Stimulated activated CD8-positive, alpha-beta memory T cell treated with anti-CD3 and anti-CD28 coated beads, Interleukin-4, amount 100 ng/mL, for 24 hours (primary cell): ENCODE measurements at places on chromosomes 6 and 20.

DNA sequence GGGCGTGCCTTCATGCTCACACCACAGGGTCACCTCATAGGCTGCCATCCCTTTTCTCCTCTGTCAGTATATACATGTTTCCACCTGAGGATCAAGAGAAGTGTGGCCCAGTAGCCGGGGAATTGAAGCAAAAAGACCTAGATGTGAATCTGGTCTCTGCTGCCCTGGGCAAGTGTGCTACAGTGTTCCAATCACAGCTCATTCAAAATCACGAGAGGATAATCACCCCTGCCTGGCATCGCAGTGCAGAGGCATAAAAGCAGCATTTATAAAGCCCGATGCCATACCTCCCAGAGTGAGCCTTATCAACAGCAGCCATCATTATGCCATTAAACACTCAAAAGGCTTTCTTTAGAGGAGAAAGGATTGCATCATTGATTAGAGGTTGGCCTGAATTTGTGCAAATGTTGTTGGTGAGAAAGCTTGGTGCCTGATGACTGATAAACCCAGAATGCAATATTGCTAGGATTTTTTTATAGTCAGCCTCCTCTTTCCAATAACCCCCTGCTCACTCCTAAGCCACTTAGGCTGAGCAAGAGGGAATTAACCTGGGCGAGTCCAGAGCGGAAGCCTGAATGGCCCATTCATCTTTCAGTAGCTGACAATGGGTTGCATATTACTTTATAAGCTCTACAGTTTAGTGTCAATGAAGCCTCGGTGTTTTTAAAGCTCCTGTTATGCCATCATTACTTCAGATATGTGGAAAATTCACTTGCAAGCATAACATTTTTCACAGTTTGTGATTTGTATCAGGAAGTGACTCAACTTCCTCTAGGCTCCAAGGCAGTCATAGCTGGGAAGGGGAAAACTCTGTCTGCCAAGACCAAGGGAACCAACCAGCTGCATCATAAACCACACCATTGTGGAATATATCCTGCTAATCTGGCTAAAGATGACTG is 92.5 kb upstream of the NXT1 start:
- no peak for DNase-seq

DNA sequence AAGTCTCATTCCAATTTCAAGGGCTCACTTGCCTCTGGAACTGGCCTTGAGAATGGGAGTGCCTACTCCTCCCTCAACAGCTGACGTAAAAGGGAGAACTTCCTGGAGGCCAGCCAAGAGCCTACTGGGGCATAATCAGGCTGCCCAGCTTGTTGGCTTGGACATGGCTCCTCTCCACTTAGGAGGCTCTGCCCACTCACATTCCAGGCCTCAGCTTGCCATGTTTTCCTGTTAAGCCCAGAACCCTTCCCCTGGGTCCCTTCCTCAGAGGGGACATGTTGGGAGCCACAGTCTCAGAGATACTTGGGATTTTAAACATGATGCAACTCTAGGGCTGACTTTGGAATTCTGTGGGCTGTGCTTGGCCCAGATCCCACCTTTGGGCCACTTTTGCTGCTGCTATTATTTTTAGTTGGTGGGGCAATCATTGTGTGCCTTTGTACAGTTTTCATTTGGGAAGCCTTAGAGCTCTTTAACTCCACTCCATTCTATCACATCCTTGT is 31.5 kb upstream of the ADTRP start:
- DNase-seq, result no peak

- DNase-seq, result no peak
Measured at GRCh38 chr6:12241493-12242175, 48.5 kb upstream of the EDN1 start.

GRCh38 chr20:5005326-5005725 is 4.0 kb upstream of the SLC23A2 start:
- no peak for DNase-seq

GRCh38 chr6:135920689-135921088 is 69.2 kb downstream of the PDE7B start:
- no peak for DNase-seq

DNA sequence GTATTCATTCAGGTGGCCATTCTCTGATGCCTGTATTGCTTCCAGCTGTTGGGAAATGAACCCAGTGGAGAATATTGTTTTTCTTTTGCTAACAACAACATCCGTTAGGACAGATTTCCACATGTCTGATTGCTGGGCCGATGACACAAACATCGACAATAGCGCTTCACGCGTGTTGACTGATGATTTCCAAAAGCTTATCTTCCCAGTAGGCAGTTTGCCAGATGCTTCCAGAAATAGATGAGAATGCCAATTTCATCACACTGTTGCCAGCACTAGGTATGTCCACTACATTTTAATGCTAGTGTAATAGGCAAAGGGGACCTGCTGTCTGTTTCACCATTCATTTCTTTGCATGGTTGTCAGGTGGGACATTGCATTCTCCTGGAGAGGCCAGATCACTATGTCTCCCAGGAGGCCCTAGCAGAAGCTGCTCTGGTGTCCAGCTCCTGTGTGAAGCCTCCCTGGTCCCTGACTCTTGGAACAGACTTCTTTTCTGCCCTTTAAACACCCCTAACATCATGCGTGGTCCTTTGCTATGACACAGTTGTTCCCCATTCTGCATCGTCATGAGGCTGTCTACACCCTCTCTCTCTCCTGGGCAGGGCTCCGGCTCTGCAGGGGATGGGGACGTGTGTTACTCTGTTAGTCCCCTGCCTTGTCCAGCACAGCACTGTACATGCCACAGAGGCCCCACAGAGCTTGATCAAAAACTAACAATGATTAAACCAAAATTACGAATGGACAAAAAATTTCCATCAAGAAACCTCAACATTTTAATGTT is 181.6 kb downstream of the CDH26 start:
- DNase-seq, result no peak

GRCh38 chr6:142843361-142843760 is 101.6 kb downstream of the HIVEP2 start:
- DNase-seq, result no peak

- DNase-seq, result no peak
Measured at GRCh38 chr6:75135450-75135849, 70.4 kb downstream of the COL12A1 start.

DNA sequence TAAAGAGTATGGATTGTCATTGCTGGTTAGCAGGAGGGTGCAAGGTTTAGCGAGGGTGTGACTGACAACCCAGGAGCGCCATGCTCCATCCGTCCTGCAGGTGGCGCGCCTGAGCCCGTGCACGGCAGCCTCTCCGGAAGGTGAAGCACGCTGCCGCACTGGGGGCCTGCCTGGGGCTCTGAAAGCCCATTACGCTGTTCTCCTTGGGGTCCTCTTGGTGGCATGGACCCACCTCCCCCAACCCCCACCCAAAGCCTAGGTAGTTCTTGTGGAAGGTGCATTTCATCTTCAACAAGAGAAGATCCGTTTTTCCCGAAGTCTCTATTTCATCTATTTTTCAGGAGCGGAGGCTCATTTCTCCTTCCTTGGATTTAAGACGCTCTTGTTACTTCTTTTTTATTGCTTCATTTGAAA is 197.4 kb upstream of the KCNG1 start:
- DNase-seq, result peak; percentile 57

GRCh38 chr6:46078294-46078693 is 51.5 kb upstream of the ENPP4 start:
- no peak for DNase-seq

DNA sequence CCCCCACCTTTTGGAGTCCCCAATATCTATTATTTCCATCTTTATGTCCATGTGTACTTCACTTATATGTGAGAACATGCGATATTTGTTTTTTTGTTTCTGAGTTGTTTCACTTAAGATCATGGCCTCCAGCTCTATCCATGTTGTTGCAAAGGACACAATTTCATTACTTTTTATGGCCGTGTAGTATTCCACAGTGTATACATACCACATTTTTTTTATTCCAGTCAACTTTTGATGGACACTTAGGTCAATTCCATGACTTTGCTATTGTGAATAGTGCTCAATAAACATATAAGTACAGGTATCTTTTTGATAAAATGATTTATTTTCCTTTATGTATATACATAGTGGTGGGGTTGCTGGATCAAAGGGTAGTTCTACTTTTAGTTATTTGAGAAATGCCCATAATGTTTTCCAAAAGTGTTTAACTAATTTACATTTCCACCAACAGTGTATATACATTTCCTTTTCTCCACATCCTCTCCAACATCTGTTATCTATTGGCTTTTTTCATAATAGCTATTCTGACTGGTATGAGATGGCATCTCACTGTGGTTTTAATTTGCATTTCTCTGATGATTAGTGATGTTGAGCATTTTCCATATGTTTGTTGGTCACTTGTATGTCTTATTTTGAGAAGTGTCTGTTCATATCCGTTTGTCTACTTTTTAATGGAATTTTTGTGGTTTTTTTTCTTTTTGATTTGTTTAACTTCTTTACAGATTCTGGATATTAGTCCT is 34.0 kb upstream of the COL10A1 start:
- DNase-seq, result no peak

DNA sequence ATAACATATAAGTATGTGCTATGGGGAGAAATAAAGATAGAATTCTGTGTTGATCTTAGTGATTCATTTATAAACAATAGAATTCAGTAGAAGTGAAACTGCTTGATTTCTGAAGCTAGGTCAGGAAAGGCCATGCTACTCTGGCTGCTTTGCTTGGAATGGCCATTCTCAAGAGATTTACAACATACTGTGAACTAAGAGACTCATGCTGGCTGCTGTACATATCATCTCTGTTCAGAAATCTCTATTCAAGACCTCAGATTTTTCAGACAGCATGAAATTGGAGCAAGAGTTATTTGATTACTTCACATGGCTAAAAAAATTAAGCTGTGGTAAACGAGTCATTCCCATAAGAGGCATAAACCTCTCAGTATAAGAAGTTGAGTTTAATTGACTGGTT is 662.6 kb downstream of the BCKDHB start:
- no peak for DNase-seq
